ENCODE measurements at places on chromosomes 11 and 22.

DNA sequence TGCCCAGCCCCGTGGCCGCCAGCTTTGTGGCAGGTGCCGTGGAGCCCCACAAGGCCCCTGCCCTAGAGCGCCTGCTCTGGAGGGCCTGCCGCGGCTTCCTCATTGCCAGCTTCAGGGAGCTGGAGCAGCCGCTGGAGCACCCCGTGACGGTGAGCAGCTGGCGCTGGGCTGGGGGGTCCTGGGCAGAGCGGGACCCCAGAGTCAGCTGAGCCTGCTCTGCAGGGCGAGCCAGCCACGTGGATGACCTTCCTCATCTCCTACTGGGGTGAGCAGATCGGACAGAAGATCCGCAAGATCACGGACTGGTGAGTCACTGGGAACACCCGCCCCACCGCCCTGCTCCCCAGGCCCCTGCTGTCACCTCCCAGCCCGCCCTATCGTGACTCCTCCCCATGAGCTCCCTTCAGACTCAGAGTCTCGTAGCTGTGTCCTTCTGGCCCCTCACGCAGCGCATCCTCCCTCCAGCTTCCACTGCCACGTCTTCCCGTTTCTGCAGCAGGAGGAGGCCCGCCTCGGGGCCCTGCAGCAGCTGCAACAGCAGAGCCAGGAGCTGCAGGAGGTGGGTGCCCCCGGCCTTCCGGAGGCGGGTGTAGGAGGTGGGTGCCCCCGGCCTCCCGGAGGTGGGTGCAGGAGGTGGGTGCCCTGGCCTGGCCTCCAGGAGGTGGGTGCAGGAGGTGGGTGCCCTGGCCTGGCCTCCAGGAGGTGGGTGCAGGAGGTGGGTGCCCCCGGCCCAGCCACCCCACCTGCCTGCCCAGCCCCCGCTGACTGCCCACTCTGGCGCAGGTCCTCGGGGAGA lies 4.7 kb downstream of the TCIRG1 start:
- no peak for DNase-seq

GRCh38 chr11:47155879-47156278 lies 20.8 kb downstream of the ARFGAP2 start:
- DNase-seq, result no peak

- no peak for DNase-seq
Measured at GRCh38 chr11:55854704-55855103, 16.2 kb downstream of the OR5D16 start.

DNA sequence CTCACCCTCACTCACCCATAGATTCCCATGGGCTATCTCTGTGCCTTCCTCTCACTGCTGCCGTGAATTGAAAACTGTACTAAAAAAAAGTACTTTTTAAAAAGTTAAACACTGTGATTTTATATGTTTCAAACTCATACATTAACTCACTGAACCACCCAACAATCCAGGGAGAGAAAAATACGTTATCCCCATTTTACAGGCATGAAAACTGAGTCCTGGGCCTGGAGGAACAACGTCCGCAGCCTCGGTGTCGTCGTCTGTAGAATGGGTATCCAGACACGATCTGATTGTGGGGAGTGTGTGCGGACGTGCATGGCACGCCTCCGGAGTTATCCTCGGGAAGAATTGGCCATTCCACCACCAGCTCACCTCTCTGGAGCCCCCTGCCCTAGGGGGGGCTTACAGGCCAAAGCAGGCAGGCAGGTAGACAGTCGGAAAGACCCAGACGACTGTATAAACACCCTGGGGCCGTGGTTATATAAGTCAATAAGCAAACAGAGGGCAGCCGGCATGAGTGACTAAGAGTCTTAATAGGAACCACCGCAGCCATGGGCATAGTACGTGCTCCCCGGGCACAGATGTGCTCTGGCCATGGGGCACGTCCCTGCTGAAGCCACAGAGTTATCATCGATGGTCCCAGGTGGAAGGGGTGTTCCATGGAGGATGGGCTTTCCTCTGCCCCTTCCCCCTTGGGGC lies 7.1 kb upstream of the PDGFB start:
- DNase-seq, result no peak

DNA sequence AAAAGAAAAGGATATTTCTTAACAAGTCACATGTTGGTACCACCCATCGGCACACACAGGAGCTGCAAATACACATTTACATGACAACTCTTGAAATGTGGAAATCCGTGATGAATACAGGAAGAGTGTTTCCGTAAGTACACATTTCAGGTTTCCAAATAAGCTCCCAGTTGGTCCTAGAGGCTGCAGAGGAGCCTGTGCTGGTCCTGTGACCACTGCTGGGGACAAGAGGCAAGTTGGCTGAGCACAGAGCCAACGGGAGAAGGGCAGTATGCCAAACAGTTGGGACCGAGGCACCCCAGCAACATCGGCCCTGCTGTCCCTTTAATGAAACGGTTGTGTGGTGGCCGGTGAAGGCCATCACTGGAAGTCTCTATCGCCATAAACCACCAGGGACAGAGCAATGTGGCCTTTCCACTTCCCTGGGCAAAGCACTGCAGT lies 38.5 kb upstream of the ARFGAP3 start:
- DNase-seq, result no peak

DNA sequence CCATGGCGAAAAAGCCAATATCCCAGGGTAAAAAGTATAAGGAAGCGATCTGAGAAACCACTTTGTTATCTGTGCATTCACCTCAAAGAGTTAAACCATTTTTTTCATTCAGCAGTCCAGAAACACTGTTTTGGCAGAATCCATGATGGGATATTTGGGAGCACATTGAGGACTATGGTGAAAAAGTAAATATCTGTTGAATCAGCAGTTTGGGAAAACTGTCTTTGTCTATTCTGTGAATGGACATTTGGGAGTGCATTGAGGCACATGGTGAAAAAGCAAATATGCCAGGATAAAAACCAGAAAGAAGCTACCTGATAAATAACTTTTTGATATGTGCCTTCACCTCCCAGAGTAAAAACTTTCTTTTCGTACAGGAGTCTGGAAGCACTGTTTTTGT lies 187.4 kb downstream of the OR4A47 start:
- no peak for DNase-seq

DNA sequence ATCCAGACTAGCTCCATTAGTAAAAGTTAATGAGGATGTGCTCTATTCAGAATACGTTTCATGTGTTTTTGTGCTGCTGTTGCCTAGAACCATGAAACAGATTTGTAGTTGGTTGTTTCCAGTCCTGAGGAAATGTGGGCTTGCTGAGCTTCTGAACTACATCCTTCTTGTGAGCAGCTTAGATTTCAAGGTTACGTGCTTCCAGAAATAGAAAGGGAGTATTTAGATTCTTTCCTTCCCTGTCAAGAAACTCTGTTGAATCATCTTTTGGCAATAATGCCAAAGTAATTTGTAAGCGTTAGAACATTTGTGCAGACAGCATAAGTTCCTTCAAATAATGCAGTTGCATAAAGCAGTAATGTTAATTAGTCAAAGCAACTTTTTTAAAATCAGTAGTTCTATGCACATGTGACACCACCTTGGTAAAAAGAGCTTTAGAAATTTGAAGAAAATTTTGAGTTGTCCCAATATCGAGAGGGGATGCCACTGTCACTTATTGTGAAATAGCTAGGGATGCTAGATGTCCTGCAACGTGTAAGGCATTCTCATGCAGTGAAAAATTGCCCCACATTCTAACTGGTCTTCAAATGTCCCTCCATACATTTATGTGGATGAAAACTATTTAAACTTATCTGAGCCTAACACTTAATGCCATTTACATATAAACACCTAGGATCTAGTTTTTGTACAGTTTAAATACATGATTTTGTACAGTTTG lies 169.6 kb downstream of the ETS1 start:
- DNase-seq, result no peak

GRCh38 chr11:89487016-89487415 lies 4.2 kb downstream of the NOX4 start:
- DNase-seq, result no peak

- no peak for DNase-seq
Measured at GRCh38 chr11:64340671-64341335, 799 bp downstream of the CCDC88B start.

GRCh38 chr11:64711138-64711955 lies 11.7 kb downstream of the NRXN2 start:
- DNase-seq, result no peak

- peak; percentile 71 for DNase-seq
Measured at GRCh38 chr11:133951327-133952198, 5.2 kb downstream of the IGSF9B start.
